Activated T-helper 9 cell treated with anti-CD3 and anti-CD28 coated beads, Interleukin-2, amount 50 U/mL, for 16 hours (primary cell): ENCODE measurements at places on chromosomes 5 and 9.

- peak; percentile 95 for DNase-seq
These were observed at the start of gene KIF27 for GRCh38 chr9:83920927-83921707. Gene KIF27 (minus strand): TSS chr9:83921432. CDS start chr9:83915591, 5,841 bp downstream.

DNA sequence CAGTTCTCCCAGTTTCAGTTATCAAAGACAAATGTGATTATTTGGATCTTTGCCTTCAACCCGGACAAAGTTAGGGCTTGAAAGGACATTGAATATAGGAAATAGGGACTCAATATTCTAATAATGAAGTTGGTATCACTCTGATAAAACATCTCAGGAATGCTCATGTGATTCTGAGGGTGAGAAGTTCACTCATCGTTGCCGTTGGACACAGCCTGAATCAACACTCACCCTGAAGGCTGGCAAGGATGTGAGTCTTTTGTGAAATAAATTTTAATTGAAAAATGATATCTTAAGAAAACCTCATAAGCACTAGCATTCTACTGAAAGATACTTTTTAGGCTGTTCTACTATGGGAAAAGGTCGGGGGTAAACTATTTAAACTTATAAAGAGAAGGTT lies 44.8 kb upstream of the C9orf72 start:
- DNase-seq: no peak

GRCh38 chr9:27368316-27368985 lies 71.5 kb upstream of the EQTN start:
- DNase-seq: no peak

DNA sequence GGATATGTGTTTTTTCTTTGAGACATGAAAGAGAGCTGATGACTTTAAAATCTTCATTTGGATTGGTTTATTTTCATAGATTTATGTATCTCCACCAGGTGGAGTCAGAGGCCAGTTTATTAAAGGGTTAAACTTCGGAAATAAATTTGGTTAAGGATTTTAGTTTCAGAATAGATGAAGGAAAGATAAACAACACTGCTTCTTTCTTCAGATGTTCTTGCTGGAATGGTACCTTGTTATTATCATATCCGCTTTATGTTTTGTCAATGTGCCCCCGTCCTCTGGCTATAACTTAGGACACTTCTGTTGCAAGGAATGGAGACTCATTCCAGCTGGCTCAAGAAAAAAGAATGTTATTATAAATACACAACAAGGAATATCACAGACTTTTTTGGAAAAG lies 81.2 kb downstream of the ALDH1A1 start:
- no peak for DNase-seq

GRCh38 chr5:32828492-32828891 lies 117.4 kb downstream of the NPR3 start:
- DNase-seq: no peak

DNA sequence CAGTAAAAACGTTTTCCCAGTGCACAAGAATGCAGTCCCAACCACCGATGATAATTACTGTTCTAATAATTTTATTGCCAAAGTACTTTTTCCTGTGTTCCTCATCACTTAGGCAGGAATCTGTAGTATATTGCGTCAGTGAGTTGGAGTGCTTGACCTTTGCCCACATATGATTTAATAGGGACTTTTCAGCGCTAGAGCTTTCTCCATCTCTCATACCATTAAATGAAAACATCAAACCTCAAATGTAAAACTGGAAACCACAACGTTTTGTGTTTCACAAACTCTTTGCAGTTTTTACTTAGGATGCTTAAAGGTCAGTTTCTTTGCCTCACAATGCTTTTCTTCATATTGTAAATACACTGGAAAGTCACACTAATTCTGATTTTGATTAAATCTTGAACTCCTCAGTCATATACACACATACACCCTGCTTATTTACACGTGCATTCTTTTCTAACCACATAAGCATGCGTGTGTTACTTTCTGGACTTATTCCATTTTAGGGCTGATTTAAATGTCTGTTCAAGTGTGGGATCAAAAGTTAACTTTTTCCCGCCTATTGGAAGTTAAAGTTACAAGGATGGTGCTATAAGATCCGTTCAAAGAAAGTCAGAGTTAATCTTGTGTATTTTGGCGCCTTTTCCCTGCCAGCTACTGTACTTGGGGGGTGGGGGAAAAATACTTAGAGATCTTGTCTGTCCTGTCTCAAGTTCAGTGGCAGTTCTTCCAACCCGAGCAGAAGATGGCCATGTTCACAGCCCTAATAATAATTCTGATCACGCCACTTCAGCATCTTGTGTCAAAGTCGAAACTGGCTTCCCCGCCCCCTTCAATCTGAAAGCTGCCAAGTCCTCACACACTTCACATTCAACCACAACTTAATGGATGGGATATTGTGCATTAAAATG lies 6.6 kb upstream of the NFIB start:
- DNase-seq: no peak

GRCh38 chr9:3887221-3887653 lies 361.4 kb upstream of the RFX3 start:
- no peak for DNase-seq

GRCh38 chr9:78023003-78023741 lies 8.4 kb downstream of the GNAQ start:
- no peak for DNase-seq

- no peak for DNase-seq
These were observed 42.8 kb upstream of the GDNF start for GRCh38 chr5:37882636-37883035.
